ENCODE measurements at places on chromosomes 5 and 9.

- no peak for DNase-seq
Observed at GRCh38 chr9:92657296-92658094, 12.4 kb downstream of the IPPK start.

DNA sequence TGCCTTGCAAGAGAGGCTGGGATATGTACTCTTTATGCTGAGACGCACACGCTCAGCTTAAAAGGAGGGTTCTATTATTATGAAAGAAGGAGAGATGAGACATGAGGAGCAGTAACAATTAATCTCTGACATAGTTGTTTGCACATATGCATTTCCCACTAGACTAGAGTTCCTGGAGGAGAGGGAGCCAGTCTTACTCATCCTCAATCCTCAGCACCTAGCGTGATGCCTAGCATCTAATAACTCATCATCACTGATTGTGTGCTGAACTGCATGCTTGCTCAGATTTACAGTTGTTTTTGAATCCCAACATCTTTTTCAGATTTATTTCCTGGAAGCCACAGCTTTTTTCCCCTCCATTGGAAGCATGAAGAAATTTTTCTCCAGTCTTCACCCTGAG is 35.5 kb downstream of the GCNT4 start:
- no peak for DNase-seq

- DNase-seq: no peak
Observed at GRCh38 chr9:137694962-137695875, 76.4 kb downstream of the EHMT1 start.

GRCh38 chr5:143156086-143156485 is 247.4 kb downstream of the NR3C1 start:
- no peak for DNase-seq

- peak; percentile 69 for DNase-seq
Observed at GRCh38 chr5:111254613-111255012, 30.4 kb downstream of the CAMK4 start.

GRCh38 chr5:36301858-36302603 is at the start of gene RANBP3L:
RANBP3L (minus strand) TSS chr5:36301902; CDS start chr5:36301416, 486 bp downstream.
- DNase-seq: no peak

DNA sequence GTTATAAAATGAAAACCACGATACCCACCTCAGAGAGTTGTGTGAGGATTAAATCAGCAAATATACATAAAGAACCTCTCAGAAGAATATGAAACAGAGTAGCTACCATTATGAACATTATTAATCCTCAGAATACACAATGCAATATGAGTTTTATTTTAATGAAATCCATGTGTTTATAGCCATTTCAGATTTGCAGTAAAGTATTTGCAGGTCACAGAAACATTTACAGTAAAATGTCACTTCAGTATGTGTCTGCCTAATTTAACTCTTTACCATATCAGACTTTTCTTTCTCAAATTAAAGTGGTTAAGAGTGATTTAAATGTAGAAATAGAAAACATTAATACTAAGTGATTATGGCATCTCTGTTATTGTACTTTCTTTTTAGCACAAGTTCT is 365.2 kb upstream of the MPDZ start:
- no peak for DNase-seq

DNA sequence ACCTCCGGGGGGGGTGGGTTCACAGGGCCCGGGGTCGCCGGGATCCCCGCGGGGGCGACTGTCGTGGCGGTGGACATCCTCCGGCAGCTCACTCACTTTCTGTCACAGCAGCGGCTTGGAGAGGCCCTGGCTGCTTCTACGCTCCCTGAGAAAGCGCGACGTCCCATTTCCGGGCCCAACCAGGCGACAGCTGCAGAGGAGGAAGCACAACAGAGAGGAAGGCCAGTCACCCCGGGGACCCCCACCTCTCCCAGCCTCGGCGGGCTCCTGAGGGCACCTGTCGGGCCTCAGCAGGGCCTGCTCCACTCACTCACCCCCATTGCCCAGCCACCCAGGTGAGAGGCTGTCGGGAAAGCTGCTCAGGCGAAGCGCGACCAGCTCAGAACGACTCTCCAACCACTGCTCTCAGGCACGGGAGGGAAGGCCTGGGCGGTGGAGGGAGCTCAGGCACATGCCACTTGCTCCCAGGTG is 14.4 kb downstream of the BRD3 start:
- no peak for DNase-seq

DNA sequence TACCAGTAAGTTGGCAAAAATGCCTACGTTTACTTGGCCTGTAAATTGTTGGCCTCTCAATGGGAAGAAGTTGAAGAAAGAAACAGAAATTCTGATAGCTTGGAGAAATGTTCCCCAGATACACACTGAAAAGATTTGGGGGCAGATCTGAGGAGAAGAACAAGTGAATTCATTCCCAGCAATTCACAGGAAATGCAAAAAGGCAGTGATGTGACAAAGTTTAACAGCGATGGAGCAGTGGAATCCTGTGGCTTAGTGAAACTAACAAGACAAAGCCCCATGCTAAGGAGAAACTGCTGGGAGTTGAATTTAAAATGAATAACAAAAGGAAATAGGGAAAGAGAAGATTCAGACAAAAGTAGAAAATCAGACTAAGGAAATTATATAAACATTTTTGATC is 213.2 kb upstream of the EDIL3 start:
- DNase-seq: no peak

GRCh38 chr9:131633491-131634031 is 88.2 kb downstream of the PRRT1B start:
- no peak for DNase-seq

GRCh38 chr5:107604990-107605389 is 65.7 kb downstream of the EFNA5 start:
- DNase-seq: no peak
